ENCODE measurements at places on chromosomes 13 and 19.

- no peak for DNase-seq
These were observed 59.3 kb downstream of the ATP11A start for GRCh38 chr13:112748947-112749735.

- no peak for DNase-seq
These were observed 22.4 kb downstream of the MARK4 start for GRCh38 chr19:45273521-45273855.

DNA sequence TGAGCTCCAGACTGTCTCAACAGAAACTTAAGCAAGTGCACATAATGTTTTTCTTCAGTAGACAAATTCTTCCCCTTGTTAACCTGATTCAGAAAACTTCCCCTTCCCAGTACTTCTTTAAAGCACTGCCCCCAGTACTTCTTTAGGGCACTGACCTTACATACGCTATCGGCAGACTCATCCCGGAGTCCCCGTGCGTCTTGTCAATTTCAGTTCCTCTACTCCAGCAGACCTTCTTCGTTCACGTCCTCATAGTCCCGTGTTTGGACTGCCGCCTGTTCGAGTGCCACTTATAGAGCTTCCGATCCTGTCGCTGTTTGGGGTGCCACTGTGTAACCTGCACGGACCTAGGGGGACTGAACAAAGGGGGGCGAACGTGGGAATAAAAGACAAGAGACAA, 29.0 kb downstream of the ZNF627 start:
- no peak for DNase-seq

DNA sequence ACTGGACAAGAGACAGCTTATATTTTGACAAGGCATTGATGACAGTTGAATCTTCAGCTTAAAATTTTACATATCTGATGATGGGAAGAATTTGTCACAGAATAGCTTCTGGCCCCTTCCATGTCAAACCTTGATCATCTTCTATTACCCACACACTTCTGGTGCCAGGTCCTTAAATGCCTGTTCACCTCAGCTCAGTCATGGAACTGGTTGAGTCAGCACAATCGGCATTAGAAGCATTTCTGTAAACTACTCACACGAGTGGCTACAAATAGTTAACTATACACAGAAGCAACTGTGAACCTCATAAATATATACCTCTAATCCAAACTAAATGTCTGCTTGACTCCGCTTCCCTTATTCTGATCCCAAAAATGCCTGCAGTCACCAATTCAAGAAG, 161.2 kb downstream of the FOXO1 start:
- DNase-seq, result no peak

DNA sequence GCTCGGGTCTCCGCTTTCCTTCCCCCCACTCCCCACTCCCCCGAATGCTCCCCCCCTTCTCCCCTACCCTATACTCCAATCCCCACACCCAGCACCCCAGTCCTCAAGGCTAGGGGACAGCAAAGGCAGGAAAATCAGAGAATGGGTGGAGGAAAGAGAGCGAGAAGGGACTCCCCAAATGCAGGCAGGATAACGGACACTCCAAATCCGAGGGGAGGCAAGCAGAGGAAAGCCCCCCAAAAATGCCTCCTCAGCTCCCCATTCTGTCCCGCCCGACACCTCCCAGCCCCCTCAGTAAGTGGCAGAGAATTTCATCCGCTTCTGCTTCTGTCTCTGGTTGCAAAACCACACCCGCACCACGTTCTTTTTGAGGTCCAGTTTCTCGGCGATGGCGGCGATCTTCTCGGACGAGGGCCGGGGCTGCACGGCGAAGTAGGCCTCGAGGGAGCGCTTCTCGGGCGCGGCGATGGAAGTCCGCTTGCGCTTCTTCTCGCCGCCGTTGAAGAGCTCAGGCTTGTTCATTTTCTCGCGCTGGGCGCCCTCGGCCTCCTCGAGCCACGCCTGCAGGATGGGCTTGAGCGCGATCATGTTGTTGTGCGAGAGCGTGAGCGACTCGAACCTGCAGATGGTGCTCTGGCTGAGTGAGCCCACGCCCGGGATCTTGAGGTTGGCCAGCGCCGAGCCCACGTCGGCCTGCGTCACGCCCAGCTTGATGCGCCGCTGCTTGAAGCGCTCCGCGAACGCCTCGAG, 2.1 kb downstream of the POU4F1 start:
- DNase-seq, result peak; percentile 43

DNA sequence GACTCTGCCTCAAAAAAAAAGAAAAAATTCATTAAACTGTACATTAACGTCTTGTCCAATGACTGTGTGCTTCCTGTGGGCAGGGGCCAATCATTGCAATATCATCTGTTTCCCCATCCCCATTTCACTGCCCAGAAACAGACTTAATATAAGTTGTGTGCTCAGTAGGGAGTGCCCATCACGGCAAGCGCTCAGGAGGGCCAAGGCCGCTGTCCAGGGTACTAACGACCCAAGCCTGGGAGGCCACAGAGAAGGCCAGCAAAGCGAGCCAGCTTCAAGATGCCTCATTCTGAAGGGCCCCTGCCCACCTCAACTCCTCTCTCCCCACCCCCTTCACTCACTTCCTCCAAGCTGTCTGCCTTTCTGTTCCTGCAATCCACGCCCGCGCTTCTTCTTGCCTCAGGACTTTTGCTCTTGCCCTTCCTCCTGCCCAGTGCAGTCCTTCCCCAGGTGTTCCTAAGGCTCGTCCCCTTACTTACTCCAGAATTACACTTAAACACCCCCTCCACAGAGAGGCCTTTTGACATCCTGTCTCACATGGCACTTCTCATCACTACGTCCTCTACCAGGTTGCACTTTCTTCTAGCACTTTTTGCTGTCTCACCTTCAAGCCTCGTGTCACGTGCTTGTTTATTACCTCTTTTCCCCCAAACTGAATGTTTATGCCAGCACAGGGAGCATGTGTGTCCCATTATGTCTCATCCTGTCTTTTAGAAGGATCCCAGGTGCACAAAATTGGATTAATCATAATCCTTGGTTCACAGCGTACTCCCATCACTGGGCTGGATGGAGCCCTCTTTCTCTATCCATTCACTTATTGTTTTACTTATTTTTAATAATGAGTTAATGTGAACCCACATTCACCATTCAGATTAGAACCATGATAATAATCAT, 11.3 kb upstream of the POU2F2 start:
- DNase-seq, result no peak

- DNase-seq, result peak; percentile 77
These were observed 8.8 kb downstream of the GTPBP3 start for GRCh38 chr19:17346109-17346671.

GRCh38 chr19:12425236-12425887, 15.5 kb downstream of the ZNF443 start:
- DNase-seq, result no peak

- DNase-seq, result peak; percentile 47
These were observed 53.2 kb downstream of the CDADC1 start for GRCh38 chr13:49300739-49301589.

DNA sequence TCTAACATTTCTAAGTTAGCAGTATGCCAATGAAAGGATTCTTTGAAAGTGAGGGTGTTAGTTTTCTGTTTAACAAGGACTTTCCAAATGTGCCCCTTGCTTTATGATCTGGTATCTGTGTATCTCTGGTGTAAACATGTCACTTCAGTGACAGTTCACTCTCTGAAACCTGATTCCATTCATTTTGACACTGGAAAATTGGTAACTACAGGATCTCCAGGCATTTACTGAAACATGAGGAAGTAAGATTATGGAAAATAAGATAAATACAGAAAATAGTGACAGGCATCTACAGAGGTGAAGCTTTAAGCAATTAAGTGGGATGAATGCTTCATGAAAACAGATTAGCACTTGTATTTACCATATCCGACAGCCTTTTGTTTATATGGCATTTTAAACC, 101.6 kb upstream of the MYO16 start:
- no peak for DNase-seq

GRCh38 chr13:56907766-56908165, 233.0 kb upstream of the PRR20A start:
- DNase-seq, result no peak

DNA sequence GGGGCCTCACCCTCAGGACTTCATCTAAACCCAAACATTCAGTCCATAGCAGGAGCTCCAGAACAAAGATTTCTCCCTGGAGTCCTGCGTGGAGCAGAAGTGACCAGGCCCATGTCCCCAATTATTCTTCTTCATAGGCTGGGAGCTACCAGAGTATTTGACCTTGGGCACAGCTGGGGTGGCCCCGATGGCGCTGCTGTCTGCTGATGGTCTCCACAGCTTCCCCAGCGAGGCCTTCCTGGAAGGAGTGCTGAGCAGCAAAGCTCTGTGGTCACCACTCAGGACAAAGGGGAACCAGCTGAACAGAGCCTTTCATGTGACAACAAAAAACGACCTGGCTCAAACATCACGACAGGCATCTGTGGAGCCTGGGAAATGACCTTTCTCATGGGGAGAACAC, 62.7 kb upstream of the ARGLU1 start:
- DNase-seq, result no peak

DNA sequence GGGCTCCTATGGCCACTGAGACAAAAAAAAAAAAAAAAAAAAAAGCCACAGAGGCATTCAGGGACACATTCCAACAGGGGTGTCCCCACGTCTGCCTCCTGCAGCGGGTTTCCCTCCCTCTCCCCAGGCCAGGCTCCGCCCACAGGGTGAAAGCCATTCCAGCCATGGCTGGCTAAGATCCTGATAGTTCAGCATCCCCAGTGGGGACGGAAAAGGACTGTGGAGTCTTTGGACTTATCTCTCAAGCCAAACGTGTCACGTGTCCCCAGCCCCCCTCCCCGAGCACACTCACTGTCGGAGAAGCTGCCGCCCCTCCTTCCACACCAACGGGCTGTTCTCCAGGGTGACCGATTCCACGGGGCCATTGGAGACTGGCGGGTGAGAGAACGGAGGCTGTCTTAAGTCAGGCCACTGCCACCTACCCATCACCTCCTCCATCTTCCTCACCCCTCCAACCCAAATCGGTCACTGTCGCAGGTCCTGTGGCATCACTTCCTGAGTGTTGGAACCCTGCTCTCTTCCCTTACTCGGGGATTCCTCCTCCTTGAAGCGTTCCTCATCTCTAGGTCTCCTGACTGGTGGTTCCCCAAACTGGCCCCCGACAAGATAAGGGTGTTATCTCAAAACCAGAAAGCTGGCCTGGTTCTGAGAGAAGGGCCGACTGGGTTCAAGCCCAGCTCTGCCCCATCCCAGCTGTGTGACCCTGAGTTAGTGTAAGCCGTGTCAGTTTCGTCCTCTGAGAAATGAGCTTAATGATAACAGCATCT, 9.1 kb upstream of the FKRP start:
- no peak for DNase-seq

- peak; percentile 66 for DNase-seq
These were observed at the start of gene NFIC for GRCh38 chr19:3365836-3366752. TSS of gene NFIC (plus strand) at chr19:3366583. CDS start at chr19:3366637, 54 bp downstream.

- no peak for DNase-seq
These were observed 49.2 kb downstream of the GADD45B start for GRCh38 chr19:2524840-2525723.

- no peak for DNase-seq
These were observed 295.2 kb downstream of the DCLK1 start for GRCh38 chr13:35835989-35836388.
